ENCODE measurements at places on chromosomes 2 and 18.

DNA sequence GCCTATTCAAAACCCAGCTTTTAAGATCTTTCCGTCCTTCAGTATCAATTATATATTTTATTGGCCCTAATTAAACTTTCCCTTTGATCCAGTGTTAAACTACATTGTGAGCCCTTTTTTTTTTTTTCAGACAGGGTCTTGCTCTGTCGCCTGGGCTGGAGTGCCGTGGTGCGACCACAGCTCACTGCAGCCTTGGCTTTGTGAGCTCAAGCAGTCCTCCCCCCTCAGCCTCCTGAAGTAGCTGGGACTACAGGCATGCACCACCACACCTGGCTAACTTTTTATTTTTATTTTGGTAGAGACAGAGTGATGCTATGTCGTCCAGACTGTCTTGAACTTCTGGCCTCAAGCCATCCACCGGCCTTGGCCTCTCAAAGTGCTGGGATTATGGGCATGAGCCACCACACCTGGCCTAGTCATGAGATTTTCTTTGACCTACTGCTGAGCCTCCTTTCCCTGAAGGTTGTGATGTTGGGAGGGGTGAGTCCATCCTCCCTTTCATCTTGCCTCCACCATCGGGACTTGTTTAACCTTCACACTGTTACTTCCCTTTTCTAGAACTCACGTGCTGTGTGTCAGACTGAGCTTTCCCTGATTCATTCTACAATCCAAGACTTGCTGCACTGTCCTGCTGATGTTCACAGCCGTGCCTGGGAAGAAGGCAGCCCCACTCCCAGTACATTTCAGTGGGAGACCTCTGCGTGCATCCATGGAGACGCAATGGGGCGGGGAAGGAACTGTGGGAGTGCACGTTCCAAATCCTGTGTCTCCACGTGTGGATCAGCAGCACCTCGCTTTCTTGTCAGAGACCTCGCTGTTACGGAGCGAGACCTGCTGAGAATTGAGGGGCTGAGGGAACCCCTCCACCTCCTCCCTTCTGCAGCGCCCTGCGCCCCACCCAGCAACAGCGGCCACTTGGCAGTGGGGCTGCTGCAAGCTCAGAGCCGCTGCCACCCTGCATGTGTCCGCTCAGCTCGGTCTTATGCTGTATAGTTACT lies 10.8 kb downstream of the OXER1 start:
- DNase-seq: no peak

DNA sequence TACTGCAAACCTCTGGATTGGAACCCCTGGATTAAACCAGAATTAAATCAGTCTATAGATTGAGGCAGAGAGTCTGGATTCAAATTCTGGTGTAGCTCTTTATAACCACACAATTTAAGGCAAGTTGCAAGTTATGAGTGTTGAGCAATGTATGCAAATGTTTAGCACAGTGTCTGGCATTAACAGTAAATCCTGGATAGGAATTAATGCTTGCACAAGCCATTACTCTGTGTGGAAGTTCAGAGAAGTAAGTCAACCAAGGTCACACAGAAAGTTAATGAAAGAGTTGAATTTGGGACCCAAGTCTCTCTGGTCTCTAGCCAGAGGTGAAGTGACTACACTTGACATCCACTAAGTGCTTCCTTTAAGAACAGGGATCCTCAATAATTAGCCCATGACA lies 2.0 kb upstream of the MARCO start:
- DNase-seq: no peak

GRCh38 chr2:105546628-105546974 lies 147.8 kb upstream of the FHL2 start:
- DNase-seq: no peak

DNA sequence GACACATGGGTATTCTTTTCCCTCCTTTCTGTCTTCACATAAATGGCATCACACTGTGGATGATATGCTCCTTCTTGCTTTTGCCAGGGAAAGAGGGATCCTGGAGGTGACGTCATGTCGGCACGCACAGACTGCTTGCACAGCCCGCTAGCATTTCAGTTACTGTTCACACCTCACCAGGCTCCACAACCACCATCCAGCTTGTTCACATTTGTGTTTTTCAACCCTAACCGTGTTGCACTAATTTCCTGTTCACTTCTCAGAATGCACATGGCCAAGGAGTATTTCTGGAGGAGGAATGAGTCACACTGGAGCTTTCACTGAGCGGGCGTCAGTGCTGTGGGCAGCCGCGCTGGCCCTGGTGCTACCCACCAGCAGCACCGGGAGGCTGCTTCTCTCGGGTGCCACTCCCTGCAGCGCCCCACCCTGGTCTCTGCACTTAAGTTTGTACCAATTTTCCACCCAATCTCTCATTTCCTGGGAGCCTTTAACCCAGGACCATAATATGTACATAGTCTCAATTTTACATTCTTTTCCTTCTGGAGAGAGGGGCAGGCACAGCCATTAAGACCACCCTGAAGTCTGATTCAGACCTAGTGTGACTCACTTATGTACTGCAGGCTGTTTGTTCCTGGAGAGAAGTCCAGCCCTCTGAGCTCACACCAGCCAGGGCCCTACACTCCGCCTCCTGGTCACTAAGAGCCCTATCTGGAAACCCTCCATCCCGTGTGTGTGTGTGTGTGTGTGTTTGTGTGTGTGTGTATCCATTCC lies 65.1 kb downstream of the MBP start:
- no peak for DNase-seq

DNA sequence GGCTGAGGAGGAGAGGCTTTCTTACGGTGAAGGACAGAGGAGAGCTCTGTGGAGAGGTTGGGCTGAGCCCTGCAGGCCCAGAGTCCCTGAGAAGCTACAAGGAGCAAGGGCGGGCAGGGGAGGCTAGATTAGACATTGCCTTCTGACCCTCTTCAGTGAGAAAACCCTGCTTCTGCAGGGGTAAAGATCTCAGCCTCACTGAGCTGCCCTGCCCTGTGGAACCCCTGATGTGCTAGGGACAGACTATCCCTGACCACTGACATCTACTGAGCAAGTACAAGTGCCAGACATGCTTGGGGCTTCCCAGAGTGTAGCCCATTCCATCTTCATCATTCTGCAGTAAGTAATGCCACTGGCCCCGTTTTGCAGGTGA lies 111.5 kb downstream of the CYP26B1 start:
- DNase-seq: peak; percentile 31

- DNase-seq: no peak
Observed at GRCh38 chr2:179447839-179448447, 183.3 kb upstream of the SESTD1 start.

DNA sequence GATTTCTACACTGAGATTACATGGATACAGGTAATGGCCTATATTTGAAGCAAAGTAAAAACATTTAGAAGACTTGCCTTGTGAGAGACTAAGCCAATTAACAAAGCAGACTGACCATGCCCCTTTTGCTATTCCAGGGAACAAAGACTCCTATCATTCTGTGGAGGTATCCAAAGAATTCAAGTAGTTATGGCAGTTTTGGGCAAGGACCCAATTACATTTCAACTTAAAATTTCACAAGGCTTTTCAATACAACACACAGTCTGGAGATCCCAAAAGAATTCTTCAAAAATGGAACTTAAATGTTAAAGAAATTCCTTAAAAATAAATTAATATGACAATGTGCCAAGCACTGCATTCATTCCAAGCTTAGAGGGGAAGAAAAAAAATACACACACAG lies 109.2 kb upstream of the CHRNA1 start:
- DNase-seq: no peak

GRCh38 chr2:189595417-189595816 lies 14.8 kb upstream of the SLC40A1 start:
- DNase-seq: no peak

GRCh38 chr2:24411488-24412151 lies 51.3 kb upstream of the ITSN2 start:
- peak; percentile 79 for DNase-seq

DNA sequence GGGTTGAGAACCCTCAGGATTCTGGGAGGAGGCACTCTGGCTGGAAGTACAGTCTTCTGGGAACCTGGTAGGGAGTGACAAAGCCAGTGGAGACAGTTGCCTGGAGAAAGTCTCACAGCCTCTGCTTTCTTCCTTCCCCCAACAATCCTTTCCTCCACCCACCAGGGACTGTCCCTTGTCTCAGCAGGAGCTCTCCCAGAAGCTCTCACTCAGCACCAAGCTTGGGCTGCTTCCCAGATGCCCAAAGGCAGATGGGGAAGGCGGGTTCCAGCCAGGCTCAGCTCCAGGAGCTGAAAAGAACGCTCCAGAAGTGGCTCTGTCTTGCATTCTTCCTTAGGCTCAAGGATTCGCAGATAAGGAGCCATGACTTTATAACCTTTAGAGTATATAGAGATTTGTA lies 7.6 kb upstream of the NAGK start:
- no peak for DNase-seq

GRCh38 chr18:2826581-2826980 lies 20.2 kb upstream of the EMILIN2 start:
- no peak for DNase-seq

GRCh38 chr2:26081556-26081955 lies 47.7 kb downstream of the RAB10 start:
- DNase-seq: no peak

- no peak for DNase-seq
Observed at GRCh38 chr2:158045362-158045761, 56.3 kb upstream of the UPP2 start.

- DNase-seq: no peak
Observed at GRCh38 chr18:24986666-24987302, 365.2 kb downstream of the ZNF521 start.

- no peak for DNase-seq
Observed at GRCh38 chr2:187482796-187483195, 34.7 kb upstream of the CALCRL start.

DNA sequence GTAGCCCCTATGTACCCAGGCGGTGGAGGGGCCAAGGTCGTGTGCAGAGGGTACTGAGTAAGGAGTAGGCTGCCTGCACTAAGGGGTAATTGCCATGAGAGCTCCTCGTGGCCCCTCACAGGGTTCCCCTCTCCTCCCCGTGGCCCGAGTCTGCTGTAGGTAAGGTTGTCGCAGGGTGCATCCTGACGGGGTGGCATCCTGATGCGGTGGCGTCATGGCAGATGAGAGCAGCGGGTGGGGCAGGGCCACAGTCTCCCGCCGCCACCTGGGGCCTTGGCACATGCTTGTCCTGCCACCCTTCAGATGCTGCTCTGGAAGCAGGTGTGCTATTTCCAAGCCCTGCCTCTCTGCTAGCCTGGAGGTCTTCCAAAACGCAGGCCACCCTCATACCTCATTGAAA lies 89.7 kb downstream of the EIPR1 start:
- DNase-seq: no peak

DNA sequence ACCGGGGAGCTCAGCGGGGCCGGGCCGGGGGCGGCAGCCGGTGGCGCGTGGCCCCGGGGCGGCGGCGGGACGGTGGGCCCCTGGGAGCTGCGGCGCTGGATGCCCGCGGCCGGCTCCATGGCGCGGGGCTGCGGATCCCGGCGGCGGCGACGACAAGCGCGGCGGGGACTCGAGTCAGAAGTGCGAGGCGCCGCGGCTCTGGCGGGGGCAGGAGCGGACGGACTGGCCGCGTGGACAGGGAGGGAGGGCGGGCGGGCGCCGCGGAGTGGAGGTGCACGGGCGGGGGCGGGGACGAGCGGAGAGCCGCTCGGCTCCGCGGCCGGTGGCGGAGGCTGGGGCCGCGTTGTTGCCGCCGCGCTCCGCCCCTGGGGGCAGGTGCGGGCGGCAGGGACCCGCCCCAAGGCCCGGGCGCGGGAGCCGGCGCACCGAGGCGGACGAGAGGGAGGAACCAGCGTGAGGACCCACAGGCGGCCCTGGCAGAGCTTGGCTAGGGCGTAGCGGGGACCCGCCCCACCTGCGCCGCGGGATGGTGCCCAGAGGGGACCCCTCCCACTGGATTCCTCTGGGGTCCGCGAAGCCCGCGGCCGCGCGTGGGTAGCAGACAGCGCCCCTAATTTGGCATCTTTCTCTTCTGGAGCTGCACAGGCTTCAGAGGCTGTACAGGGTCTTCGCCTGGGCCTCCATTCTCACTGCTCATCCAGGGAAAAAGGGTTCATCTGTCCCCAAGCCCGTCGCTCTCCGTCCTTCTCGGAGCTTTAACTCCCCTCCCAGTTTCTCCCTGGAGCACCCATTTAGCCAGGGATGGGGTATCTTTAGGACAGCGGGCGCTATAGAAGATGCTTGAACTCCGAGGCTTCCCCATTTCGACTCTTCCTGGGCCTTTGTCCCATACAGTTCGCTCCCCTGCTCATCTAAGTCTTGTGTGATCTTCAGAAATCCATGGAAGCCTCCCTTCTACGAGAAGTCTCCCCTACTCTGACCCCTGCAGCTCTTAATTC lies at the start of gene TMEM163:
Gene TMEM163, minus strand, starts transcription at position 184 of the 998 bp plus-strand sequence.
- DNase-seq: peak; percentile 69

DNA sequence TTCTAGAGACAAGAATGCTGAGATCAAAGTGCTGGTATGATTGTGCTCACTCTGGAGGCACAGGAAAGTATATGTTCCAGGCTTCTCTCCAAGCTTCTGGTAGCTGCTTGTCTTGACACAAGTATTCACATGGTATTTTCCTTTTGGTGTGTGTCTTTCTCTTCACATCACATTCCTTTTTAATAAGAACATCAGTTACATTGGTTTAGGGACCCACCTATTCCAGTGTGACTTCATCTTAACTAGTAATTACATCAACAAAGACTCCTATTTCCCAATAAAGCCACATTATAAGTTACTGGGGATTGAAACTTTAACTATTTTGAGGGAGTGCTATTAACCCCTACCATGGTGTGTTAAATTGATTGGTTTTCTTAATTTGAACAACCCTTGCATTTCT lies 119.1 kb downstream of the FSIP2 start:
- DNase-seq: no peak

DNA sequence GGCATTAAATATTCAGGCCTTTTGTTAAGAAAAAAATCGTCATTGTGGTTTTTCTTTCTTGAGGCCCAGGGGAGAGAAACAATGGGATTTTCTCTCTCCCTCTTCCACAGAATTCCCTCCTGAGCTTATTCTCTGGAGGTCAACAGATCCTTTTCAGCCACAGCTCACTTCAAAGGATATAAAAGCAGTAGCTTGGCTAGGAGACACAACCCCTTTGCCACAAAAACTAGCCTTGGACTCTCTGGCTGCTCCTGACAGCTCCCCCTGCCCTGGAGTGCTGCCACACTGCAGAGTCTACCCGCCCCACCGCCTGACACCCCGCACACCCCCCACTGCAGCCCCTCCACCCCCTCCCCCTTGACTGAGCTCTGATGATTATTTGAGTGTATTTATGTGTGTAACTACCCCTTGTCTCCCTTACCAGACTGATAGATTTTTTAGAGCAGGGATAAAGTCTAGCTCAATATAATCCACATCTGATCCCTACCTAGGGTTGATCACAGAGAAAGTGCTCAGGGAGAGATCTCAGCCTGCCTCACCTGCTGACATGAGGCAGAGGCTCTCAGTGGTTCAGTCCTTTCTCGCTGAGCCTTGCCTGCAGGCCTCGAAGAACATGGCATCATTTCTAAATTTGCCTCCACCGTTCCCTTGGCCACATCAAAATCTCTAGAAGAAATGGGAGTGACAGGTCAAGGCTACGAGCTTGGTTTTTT lies 132.2 kb upstream of the SP5 start:
- DNase-seq: no peak

- no peak for DNase-seq
Observed at GRCh38 chr2:8152392-8153257, 529.2 kb upstream of the ID2 start.

- DNase-seq: peak; percentile 83
Observed at GRCh38 chr18:58493516-58494253, 135.2 kb downstream of the ALPK2 start.

DNA sequence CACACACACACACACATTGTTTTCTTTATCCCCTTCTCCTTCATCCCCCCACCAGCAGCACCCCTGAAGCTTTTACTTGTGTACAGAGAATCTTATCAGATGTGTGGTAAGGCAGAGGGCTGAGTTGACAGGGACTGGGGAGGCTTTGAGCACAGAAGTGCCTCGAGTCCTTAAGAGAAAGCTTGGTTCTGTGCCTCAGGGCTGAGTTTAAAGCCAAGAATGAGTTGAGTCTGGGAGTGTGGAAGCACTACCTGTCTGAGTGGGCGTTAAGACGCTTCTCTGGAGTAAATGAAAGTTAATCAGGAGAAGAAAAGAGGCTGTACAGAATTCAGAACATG lies 2.7 kb downstream of the ID2 start:
- no peak for DNase-seq

Data from ecto neural progenitor cell (in vitro differentiated cells).